ENCODE measurements at places on chromosomes 4 and X.

GRCh38 chrX:28910487-28910886 lies 323.2 kb downstream of the IL1RAPL1 start:
- no peak for DNase-seq

- no peak for DNase-seq
Observed at GRCh38 chrX:38154818-38155217, 65.9 kb downstream of the SRPX start.

GRCh38 chr4:157012296-157012695 lies 40.7 kb upstream of the PDGFC start:
- DNase-seq = no peak

- DNase-seq = no peak
Observed at GRCh38 chr4:1720163-1720983, 750 bp downstream of the TMEM129 start.

- no peak for DNase-seq
Observed at GRCh38 chr4:66946761-66947160, 598.5 kb downstream of the CENPC start.
